Hippocampal formation (tissue), 2 donors: ENCODE measurements at places on chromosomes 13 and 19.

- no peak for DNase-seq
Measured at GRCh38 chr13:57045826-57046546, 94.7 kb upstream of the PRR20A start.

GRCh38 chr13:51945149-51945548, 66.1 kb downstream of the ATP7B start:
- DNase-seq: no peak

GRCh38 chr19:56147307-56147706, 6.2 kb downstream of the ZNF444 start:
- no peak for DNase-seq

GRCh38 chr13:76516013-76516412, 370.2 kb downstream of the KCTD12 start:
- DNase-seq: no peak

DNA sequence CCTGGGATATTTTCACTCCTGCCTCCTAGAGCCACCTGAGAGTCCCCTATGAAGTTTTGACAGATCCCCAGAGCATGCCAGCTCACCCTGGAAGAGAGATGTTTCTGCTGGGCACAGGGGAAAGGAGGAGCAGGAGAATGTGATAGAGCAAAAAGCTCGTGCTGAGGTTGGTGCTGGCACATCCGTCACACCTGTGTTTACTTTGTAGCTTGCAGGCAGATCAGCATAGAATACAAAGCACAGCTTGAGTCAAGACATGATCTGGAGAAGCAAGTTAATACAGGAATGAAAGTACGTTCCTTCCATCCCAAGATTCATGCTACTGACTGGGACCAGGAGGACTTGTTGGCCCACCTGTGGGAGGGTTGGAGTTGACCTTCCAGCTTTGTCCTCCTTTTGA, 46.1 kb downstream of the HSPH1 start:
- DNase-seq: no peak

GRCh38 chr13:59111751-59112171, 1052.0 kb downstream of the DIAPH3 start:
- DNase-seq: no peak

DNA sequence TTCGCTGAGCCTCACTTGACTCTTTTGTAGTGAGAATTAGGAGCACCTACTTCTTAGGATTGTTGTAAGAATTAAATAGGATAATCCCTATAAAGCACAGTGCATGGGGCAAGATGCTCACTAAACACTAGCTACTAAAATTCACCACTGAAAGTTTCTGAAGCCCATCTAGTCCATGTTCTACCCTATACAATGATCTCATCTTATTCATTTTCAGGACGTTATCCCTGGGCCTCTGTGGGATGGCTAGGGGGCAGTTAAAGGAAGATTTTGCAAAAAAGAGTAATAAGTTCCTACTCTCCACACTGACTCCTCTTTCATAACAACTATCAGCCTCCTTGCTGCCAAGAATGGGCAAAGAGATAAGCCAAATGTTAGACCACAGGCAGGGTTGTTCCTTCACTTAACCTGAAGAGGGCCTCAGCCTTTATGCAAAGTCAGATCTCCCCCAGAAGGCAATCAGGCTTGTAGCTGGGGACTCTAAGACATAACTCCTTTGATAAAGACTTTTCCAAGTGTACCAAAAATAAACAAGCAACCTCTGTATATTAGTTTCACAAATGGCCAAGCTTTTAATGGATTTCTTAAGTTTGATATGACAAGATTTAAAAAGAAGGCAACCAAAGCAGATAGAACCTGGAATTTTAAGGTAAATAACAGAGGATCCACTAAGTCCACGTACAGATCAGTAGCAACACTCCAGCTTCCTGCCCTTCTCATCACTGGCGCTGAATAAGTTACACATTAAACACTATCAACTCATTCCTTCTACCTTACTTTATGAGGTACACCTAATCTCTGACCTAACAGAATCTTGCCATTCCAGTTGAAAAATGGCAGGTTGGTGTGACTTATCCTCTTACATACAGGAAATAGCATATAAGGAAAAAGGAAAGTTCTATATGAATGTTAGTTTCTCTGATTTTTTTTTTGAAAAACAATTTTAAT, 44.4 kb downstream of the ELF1 start:
- DNase-seq: no peak

DNA sequence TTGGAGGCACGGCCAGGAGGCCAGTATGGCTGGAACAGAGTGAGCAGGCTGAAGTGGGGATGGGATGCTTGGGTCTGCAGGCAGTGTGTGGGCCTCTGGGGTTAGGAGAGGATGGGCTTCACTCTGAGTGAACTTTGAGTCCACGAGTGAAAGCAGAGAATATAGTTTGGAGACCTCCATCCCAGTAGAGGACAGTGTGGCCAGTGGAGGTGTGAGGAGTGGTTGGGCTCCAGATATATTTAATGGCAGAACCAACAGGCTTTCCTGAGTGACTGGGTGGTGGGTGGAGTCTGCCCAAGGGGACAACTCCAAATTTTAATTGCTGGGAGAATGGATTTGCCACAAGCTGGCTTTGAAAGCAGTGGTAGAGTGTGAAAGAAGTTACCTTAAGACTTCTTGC, 27.3 kb downstream of the GATAD2A start:
- DNase-seq: no peak

GRCh38 chr13:33006638-33007037, 9.6 kb upstream of the KL start:
- no peak for DNase-seq

GRCh38 chr19:38039966-38040365, 133.0 kb downstream of the SIPA1L3 start:
- DNase-seq: no peak

GRCh38 chr19:34082289-34083077, 89.8 kb upstream of the LSM14A start:
- DNase-seq: no peak

DNA sequence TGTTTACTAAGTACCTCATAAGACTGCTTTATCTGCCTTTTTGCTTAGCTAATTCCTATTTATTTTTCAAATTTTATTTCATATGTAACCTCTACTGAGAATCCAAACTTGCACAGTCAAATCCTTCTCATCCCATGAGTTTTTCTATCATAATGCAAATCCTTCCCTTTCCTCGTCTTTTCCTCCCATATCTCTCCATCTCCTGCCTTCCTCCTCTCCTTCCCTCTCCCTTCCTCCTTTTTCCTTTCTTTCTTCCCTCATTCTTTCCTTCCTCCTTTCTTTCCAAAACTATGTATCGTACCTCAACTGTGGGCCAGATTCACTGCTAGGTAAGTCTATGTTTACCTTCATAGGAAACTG, 201.4 kb upstream of the TMTC4 start:
- no peak for DNase-seq

- DNase-seq: no peak
Measured at GRCh38 chr13:40982772-40983171, 36.3 kb downstream of the ELF1 start.

DNA sequence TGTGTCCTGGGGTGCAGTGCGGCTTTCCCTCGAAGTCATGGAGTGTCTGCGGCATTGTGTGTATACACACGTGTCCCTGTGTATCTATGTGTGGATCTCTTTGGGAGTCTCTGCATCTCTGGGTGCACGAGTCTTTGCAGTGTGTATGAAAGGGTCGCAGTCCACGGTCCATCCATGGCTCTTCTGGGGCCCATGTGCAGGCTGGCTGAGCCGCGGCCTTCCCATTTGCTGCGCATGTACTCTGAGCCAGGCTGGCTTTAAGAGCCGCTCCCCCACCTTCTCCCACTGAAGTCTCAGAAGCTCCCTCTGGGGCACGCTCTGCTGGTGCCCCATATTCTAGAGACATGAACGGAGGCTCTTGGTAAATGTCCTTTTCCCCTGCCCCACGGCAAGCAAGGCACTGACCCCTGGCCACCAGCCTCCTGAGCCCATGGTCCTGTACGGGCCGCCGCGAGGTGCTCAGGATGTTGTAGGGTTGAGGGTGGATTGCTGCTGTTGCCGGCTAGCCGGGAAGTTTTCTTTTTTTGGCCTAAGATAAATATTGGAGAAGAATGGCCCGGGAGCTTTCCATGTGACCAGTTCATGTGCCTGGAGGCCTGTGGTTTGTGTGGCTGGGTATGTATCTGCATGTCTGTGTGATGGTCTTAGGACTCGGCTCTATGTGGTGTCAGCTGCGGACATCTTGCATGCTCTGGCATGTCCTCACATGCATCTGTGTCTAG, 31.9 kb downstream of the PAK4 start:
- DNase-seq: no peak

DNA sequence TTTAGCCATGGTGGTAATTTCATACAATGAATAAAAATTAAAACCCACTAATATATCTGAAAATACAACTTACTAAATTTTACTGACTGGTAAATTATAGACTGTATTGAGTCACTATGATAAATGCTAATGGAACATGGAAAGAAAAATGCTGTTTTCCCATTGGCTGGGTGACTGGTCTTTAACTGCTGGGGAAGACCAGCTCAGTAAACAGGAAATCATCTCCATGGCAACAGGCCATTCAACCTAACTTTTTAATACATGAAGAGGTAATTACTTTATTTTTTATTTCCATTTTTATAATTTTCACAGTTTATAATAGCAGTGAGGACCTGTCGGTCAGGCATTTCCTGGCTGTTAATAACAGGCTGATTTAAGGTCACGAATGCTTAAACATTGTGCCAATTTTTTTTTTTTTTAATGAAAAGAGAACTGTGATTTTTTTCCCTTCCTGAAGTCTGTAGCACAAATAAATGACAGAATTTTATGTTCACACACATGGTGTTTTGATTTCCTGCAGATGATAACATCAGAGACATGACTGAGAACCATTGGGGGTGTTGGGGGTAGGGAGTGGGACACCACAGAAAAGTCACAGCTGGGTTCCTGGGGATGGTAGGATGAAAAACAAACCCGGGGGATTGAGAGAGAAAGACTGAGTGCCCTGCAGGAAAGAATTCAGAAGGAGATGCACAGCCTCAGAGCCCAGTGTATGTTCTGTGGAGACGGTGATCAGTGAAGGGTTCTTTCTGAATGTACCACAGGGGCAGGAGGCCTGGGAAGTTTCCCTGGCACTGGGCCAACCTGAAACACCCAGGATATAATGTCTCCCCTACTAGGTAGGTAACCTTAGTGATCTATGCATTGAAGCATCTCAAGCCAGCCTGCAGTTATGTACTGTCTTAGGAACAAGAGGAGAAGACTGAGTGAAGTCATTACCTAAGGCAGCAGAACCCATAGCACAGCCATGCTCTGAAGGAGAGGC, 297.1 kb downstream of the COG6 start:
- DNase-seq: no peak

- no peak for DNase-seq
Measured at GRCh38 chr13:51564252-51564651, 20.0 kb upstream of the WDFY2 start.

DNA sequence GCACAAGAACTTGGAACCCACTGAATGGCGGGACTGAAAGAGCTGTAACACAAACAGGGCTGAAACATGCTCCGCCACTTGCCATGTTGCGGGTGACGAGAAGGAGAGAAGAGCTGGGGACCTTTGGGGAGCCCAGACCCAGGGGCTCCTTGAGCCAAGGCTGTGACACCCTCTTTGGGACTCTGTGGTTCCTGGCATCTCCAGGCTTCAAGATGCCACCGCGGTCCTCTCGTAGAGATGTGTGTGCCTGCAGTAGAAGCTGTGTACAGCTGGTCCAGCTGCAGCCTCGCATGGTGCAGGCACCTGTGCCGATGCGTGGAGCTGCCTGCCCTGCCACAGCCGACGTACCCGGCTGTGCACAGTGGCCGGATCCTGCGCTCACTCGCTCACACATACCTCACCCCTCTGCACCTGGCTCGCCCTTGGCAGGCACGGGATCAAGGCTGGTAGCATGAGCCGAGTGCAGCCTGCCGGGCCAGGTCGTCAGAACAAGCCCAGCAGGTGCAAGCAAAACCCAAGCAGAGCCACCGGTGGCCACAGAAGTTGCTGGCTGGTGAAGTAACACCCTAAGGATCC, 1385.8 kb downstream of the PCDH9 start:
- DNase-seq: no peak

GRCh38 chr13:30418075-30418716, 4.1 kb upstream of the UBE2L5 start:
- DNase-seq: no peak

DNA sequence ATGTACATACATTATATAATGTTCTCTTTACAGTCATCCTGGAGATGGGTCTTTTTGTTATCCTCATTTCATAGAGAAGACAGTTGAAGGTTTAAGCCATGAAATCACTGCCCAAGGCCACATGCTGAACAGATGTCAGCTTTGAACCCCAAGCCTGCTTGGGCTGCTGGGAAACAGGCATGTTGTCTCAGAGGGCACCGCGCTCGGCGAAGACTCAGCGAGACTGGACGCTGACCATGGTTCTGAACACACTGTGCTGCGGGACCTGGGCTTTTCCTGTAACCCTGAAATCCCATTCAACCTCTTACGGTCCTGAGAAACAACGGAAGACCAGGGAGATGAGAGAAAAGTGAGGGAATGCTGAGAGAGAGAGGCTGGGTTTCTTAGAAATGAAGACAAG, 27.3 kb downstream of the LRFN3 start:
- no peak for DNase-seq

DNA sequence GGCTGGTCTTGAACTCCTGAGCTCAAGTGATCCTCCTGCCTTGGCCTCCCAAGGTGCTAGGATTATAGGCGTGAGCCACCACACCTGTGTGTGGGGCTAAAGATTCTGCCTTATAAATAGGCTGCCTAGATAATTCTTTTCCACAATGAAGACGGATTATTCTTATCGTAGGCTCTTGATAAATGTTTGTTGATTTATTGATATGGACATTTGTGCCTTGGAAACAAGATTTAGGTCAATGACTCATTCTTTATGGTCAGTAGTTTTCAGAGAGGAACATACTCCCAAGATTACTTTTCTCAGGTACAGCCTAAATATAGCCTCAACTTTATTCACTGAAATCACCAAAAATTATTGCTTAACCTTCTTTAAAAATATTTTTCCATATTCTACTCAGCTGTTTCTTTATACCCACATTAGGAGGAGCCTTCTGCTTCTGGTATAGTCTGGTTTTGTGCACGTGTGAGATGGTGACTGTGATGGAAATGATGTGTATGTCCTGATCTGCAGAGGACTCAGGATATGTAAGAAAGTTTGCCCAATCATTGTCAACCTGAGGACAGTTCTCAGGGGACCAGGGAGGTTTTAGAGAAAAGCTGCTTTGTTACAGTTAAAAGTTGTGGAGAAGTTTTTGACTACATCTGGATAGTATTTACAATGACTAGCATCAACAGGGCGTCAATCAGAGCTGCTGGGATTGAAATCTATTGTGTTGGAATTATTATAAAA, 208.9 kb downstream of the DNAJC15 start:
- DNase-seq: no peak

GRCh38 chr13:21100994-21101757, 39.8 kb upstream of the LATS2 start:
- DNase-seq: no peak

GRCh38 chr13:28485551-28485950, 9.4 kb downstream of the FLT1 start:
- DNase-seq: no peak

DNA sequence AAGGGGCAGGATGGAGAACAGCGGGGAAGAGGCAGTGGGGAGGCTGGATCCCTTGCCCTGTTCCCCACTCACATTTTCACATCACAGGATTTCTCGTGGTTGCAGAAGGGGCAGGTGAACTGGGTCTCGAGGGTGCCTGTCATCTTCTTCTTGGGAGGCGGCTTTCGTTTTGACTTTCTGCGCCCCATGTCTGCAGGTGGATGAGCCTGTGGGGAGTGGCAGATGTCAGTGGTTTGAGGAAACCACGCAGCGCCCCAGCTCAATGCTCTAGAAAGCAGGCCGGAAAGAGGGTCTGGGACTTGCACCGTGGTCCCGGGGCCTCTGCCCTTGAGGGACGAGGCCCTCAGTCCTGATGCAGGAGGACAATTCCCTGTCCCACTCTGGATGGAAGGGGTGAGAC, 4.9 kb downstream of the ELOF1 start:
- no peak for DNase-seq

GRCh38 chr13:43431290-43431716, 355.5 kb downstream of the ENOX1 start:
- DNase-seq: no peak
